Urinary bladder (tissue), 4 donors: ENCODE measurements at places on chromosomes 11 and 22. TPM values are rescaled to one million over a fixed set of nuclear protein-coding genes. Genes with fewer than 3 reads are reported as not detected.

GRCh38 chr11:69660001-69660500 lies 15.1 kb downstream of the LTO1 start:
- no peak for DNase-seq

DNA sequence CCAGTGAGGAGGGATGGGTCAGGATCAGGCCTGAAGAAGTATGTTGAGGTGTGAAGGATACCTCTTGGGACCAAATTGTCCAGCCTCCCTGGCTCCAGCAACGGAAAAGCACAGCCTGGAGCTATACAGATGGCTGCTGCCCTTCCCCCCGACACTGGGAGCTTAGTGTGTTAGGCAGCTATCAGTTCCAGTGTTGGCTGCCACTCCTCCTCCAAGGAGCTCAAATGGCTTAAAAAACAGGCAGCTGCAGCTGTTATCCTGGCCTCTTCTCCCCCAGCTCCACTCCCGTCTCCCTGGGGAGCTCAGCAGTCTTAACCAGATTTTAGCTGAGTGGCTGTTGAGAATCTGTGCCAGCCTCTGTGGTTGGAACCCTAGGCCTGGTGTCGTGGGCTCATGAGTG lies 225.0 kb downstream of the JRKL start:
- no peak for DNase-seq

The DGCR8 gene
- 24.8 TPM for total RNA-seq

DNA sequence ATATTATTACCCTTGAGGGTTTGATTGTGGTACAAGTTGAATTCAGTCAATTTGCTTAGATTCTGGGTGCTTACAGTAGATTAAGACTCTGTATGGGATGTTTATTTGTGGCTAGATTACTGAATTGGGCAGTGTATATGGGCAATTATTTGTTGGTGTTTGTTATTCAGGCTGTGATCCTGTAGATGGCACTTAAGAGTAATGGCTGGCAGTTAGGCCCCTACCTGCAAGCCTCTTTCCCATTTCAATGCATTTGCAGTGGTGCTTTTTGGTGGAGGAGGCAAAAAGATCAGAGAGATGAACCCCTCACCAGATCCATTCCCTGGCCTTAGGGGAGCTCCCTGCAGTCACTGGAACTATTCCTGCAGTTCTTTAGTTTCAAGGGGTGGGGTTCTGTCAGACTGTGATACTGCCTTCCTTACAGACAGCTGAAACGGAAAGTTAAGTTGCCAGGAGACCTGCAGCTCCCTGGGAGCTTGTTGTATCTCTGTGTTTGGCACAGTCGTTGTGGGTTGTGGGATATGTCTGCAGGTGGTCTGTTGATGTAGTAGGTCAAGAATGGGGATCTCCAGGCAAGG lies 199.5 kb downstream of the AASDHPPT start:
- DNase-seq, result no peak

DNA sequence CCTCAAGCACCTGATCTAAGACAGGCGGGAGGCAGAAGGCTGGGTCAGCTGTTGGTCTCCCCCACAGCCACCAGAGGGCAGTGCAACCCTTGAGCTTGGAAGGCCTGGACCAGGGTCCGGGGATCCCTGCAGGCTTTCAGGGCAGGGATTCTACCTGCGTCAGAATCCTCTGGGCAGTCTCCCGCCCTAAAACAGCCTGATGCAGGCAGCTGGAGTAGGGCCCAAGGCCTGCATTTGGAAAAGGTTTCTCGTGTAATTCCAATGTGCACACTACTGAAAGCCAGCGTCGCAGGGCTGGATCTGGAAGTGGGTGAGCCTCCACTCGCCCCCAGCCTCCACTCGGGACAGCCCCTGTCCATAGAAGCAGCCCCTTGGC lies 31.8 kb downstream of the BID start:
- peak; percentile 7 for DNase-seq

The FAM181B gene
- 3.3 TPM for total RNA-seq

- DNase-seq, result no peak
Measured at GRCh38 chr11:41301023-41301422, 158.4 kb downstream of the LRRC4C start.

The PDE2A gene
- total RNA-seq, result 18.6 TPM
